Endothelial cell (in vitro differentiated cells): ENCODE measurements at places on chromosomes 12 and 14.

- DNase-seq, result no peak
Measured at GRCh38 chr12:6360578-6361490, 14.5 kb downstream of the SCNN1A start.

DNA sequence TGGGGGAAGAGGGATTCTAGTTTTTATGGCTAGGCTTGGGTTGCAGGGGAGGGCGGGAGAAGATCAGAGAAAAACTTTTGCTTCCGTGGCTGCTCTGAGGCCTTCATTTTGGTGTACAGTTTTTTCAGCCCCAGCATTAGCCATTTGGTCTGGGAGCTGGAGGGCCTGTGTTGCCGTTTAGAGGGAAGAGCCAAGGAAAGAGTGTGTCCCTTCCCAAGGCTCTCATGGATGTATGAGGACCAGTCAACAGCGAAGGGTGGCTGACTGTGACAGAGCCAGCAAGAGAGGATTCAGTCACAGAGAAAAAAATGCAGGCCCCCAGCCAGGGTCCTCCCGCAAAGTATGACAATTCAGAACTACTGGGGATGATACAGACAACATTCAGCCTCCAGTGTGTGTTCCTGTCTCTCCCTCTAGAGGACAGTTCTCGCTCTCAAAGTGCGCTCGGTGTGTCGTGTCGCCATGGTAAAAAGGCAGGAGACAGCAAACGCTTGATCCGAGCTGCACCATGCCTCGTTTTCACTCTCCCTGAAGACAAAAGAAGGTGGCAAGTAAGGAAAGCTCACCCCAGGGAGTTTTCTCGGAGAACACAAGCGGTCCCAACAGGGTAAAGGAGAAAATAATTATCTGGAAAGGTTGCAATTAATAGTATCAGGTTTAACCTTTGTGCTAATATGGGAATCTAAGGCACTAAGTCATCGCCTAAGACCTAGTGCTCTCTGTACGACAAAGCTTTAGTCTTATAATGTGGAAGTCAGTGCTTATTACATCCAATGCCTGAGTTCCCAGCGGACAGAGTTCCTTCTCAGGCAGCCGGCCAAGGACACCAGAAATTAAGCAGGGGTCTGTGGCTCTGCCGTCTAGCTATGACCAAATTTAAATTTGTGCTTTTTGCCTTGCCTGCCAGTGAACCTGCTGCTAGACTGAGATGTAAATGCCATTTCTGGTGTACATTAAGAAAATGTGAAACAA lies 157.3 kb upstream of the PLXNC1 start:
- peak; percentile 21 for DNase-seq

GRCh38 chr12:442235-442884 lies 17.4 kb upstream of the B4GALNT3 start:
- peak; percentile 75 for DNase-seq

DNA sequence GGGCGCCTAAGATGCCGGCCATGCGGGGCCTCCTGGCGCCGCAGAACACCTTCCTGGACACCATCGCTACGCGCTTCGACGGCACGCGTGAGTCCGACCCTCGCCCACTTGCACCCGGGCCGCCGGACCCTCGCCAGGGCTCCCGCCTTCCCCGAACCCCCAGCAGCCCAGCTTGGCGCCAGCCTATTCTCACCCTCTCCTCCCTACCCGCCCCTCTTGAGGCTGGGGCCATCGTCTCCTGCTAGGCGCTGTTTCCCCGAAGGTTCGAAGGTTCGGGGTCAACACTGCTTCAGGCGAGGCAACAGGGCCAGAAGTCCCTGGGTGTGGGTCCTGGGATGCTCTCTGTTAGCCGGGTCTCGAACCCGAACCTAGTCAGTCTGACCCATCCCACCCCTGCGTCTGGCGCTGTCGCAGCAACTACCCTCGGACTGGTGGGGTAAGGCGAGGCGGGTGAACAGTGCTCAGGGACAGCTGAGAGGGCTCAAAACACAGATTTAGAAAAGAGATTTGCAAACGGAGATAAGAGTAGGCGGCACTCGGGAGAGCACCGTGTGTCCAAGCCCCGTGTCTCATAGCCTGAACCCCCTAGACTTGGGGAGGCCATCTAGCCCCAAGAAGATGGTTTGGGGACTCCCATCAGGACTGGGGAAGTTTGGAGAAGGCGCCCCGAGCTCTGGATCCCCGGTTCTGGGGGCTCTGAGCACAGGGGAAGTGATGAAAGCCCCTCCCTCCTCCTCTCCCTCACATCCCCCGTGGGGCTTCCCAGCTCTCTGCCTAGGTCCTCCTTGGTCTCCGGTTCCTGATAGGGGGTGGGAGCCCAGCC lies 787 bp downstream of the KCNH3 start:
- no peak for DNase-seq

- DNase-seq, result no peak
Measured at GRCh38 chr14:94115058-94115591, 4.6 kb downstream of the IFI27 start.

DNA sequence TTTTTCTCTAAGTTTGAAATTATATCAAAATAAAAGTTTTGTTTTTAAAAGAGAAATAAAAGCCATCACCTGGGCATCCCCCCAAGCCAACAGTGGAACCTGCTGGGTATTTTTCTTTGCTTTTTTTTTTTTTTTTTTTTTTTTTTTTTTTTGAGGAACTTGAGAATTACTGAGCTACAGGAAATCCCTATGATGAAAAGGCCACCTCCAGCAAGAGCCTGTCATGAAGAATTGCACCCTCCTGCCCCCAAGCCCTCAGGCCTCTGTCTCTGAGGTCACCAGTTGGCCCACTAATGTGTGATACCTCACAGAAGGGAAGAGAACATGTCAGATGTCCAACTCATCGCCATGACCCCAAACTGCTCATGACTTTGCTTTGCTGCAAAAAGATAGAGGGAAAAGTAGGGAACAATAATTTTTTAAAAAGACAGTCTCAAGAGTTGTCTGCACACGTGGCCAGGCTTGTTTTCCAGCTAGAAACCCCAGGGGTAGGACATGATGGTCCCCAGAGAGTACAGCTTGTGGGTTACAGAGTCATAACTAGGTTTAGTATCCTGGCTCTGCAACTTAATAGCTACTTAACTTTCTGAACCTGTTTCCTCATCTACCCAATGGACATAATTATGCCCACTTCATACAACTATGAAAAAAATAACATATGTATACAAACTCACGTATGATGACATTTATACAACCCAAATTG lies 124.3 kb upstream of the EGLN3 start:
- DNase-seq, result no peak

- no peak for DNase-seq
Measured at GRCh38 chr12:105369014-105369413, 38.5 kb downstream of the C12orf75 start.

DNA sequence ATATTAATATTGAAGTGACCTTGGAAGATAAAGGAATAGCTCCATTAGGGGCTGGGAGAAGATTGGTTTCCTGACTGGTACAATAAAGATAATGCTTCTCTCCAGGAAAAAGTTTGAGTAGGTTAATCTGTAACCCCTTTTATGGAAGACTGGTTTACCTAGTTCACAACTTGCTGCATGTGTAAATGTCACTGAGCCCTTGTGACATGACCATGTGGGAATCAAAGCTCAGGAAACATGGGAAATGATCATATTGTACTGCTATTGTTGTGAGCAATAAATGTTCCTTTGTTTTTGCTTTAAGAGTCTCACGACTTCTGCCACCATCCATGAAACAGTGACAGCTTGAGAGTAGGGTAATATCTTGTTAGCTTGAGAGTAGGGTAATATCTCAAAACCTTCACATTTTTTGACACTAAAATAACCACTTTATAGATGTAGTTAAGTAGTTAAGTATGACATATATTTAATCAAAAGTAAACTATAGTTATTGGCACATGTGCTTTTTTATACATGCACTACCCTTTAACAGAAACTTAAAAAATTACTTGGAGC lies 1338.6 kb downstream of the FSCB start:
- no peak for DNase-seq

DNA sequence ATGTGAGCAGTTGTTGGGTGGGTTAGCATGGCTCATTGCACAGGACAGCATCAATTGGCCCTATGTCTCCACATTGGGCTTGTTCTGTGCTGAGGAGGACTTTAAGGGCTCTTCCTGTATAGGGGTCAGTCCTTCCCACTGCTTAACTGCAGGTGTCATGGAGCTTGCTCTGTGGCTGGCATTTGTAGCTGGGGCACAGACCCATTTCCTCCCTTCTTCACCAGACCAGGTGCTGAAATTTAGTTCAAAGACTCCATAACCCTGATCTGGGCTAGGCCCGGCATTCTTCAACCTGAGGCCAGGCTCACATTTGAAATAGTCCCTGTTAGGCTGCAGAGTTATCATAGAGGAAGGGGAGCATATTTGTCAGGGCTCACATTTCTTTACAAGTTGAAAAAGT lies 12.8 kb downstream of the CHST11 start:
- no peak for DNase-seq

DNA sequence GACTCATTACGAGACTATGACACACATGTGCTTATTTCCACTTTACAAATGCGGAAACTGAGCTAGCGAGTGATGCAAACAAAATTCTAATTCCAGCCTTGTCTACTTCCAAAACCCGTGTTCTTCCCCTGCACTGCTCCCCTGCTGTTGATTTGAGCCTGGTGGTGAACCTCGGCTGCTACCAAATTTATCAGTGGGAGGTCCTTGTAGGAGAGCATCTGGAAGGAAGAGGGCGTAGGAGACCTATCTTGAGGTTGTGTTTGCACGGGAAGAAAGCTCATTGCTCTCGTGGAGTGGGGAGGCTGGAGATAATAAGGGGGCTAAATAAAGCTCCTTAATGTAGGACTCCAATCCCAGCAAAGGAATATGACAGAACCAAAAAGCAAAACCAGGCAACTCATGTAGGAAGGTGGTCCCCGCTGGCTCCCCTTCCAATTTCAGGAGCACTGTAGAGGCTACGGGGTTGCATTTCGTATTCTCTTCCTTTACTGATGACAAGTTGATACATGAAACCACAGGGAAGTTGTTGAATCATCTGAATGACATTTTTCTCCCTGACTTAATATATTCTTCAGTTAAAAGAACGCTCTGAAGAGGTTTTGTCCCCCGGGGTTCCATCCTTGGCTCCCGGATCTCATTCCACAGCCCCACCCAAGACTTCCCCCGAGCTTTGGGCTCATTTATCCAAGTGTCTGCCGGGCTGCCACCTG lies 52.6 kb downstream of the FZD10 start:
- DNase-seq, result no peak

DNA sequence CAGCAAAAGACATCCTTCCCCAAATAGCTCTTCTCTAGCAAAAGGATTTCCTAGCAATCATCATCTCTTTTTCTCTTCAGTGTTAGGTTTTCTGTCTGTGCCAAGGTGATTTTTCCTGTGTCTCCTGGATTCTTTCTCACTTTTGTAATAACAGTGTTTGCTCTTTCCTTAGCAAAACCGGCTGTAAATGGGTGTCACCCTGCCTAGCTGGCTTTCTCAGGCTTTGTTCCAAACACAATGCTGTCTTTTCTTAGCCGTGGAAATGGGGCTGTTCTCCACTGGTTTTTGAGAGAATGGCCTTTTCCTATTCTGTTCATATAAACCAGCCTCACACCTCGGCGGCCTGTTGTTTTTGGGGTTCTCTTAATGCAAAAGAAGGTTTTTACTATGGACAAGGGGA lies 21.9 kb downstream of the JDP2 start:
- DNase-seq, result no peak

DNA sequence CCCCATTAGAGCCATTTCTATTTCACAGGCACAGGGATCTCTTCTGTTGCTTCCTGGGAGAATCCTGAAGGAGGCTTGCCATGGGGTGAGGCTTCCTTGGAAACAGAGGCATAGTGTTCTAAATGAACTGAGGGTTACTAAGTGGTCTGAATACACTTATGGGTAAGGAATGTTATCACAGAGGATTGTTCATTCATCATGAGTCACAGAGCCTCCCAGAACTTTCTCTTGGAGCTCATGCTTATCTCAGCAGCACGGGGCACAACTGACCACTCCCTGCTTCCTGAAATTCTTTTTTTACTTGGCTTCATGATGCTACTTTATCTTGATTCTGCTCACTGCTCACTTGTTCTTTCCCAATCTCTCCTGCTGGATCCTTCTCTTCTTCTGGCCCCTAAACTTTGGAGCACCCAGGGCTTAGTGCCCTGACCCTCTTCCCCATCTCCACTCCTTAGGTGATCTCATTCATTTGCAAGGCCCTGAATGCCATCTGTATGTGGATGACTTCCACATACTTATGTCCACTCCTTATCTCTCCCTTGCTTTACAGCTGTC lies 57.9 kb downstream of the ANO6 start:
- no peak for DNase-seq

- DNase-seq, result no peak
Measured at GRCh38 chr12:43891856-43892574, 56.1 kb downstream of the TMEM117 start.

- DNase-seq, result peak; percentile 41
Measured at GRCh38 chr14:22002860-22003284, 329.3 kb upstream of the OR4E1 start.

GRCh38 chr12:18327036-18327435 lies 65.7 kb downstream of the PIK3C2G start:
- DNase-seq, result no peak

- no peak for DNase-seq
Measured at GRCh38 chr12:4943938-4944284, 34.2 kb downstream of the KCNA1 start.

- DNase-seq, result no peak
Measured at GRCh38 chr12:33529810-33530209, 90.2 kb upstream of the SYT10 start.

- no peak for DNase-seq
Measured at GRCh38 chr14:60420050-60420449, 65.8 kb downstream of the C14orf39 start.

DNA sequence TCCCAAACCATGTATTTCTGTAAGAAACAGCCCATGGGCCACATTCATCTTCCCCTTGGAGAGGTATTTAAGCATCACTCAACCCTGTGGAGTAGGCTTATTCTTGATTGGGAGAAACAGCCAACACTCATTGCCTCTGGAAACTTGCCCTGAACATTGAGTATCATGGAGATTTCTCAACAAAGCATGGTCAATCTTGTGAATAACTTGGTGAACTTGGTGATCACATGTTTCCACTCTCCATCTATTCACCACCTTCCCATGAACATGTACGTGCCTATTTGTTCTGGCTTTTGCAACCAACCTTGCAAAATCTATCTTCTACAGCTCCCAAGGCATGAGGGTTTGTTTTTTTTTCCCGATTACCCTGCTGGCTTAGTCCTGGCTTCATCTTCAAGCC lies 163.2 kb downstream of the PAH start:
- no peak for DNase-seq

- DNase-seq, result no peak
Measured at GRCh38 chr14:75495882-75496281, 26.4 kb upstream of the BATF start.

DNA sequence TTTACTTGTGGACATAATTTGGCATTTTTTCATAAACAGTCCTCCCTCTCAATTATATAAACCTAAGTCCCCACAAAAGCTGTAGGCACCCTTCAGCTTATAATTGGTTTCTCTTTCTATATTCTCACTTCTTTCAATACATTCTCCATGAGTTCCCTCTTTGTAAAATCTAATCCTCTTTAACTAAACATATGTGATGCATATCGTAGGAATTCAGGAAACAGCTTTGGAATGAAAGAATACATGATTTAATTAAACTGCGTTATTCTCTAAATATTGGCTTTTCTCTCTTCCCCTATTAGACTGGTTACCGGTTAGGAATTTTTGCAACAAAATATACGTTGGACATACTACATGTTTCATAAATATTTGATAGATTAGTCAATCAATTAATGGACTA lies 1122.6 kb downstream of the FLRT2 start:
- DNase-seq, result no peak
